HFFc6 (cell line): ENCODE measurements at places on chromosomes 1 and 21. TPM values are rescaled to one million over a fixed set of nuclear protein-coding genes. Genes with fewer than 3 reads are reported as not detected.

The LDLRAD1 gene
- not detected in 3 replicates for total RNA-seq

The CCDC17 gene
- 0.27 to 0.79 TPM (median 0.62 TPM) in 3 replicates for total RNA-seq

The CNKSR1 gene
- 0.34 to 0.40 TPM (median 0.35 TPM) in 3 replicates for total RNA-seq

The TGFBR3 gene
- total RNA-seq, result 5.5 to 19.8 TPM (median 6.4 TPM) in 3 replicates

The IGSF21 gene
- total RNA-seq, result not detected in 3 replicates

The FCAMR gene
- total RNA-seq, result not detected in 3 replicates
